ENCODE measurements at places on chromosomes 7 and 10.

DNA sequence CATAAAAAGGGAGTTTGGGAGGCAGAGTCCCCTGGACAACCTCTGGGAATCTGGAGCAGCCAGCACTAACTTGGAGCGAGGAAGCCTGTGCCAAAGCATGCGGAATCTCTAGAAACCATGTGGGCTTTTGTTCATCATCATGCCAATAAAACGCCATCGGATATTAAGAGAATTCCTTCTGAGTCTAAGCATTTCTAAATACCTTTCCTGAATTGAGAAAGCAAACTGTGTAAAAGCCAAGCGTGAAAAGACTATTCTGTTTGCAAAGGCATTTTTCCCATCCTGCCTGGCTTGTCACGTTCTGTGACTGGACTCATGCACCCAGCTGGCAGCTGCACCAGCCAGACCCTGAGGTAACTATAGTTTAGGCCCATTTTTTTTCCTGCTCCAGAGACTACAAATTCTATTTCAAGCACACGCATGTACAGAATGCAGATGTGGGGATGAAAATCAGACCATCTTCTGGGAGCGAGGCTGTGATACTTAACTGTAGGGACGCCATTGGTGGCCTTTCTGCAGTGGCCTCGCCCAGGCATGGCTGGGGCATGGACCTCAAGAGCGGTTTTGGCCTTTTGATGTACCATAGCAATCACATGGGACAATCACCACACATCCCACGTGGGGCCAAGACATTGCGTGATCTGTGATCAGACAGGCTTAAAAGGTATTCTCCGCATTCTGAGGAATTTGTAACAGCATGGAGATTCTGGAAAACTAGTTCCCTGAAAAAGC is 218.9 kb downstream of the KIAA1217 start:
- DNase-seq, result no peak

- no peak for DNase-seq
Observed at GRCh38 chr10:118101501-118101900, 54.8 kb upstream of the RAB11FIP2 start.

DNA sequence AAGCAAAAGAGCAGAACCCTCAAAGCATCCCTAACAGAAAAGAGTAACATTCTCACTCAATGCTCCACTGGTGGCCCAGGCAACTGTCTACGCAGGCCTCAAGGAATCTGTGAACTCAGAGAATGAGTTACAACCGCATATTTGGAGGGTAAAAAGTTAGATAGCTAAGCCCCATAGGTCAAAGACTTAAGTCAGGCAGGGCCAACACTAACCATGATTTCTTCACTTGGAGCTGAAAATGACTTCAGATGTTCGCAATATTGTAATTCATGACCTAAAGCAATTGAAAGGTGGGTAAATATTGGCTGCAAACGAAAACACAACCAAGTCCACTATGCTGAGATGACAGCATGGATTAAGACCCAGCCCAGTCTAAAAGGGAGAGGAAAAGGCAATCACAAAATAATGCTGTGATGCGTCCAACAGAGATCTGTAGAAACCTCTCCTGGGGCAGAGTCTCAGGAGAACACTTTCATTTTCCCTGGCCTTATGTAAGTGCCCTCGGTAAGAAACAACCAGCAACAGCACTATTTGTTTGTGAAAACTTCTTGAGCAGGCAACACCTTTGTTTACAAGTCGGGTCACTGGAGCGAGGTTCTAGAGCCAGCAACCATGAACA is 176.5 kb downstream of the TNS3 start:
- no peak for DNase-seq

DNA sequence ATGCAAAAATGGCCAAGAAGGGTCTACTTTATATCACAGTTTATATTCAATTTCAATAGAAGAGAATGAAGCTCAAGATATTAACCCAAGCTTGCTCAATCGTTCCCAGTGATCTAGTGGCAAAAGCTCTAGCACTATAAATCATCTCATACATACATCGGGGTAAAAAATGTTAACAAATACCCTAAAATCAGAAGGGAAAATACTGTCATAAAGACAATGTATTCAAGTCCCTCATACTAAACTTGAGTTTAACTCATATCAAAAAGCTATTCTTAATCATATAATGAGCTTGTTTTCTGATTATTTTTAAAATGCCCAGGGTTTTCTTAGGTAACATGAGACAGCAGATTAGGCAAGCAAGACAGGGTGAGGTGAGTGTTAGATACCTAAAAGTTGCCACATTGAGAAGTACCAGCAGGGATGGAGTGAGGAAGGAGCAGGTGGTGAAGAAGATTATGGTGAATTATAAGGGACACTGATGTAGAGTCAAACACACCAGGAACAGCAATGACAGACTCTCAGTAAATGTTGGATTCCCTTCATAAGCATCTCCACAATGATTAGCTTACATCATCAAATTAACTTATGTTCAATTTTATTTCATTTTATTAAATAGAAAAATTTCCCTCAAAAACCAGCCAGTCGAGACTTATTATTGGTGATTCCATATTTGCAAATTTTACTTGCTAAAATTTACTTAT is 46.2 kb downstream of the ELAPOR2 start:
- no peak for DNase-seq

DNA sequence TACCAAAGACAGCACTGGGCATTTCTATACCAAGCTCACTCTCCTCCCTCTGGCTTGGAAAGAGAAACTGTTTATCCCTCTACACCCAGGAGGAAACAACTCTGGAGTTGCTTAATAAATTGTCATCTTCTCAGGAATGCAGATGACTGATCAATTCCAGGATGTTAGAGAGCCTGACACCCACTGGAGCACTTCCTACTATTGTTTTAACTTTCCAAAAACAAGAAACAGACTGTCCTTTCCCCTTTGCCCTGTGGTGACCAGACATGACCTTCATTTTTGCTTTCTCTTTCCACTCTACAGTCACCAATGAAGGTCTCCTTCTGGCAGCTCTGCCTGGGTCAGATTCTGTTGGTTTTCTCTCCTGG is 19.6 kb downstream of the GIMAP4 start:
- DNase-seq, result no peak

- DNase-seq, result no peak
Observed at GRCh38 chr10:110617425-110618229, 26.5 kb upstream of the RBM20 start.

GRCh38 chr7:1647961-1648672 is 22.0 kb upstream of the ELFN1 start:
- DNase-seq, result no peak

DNA sequence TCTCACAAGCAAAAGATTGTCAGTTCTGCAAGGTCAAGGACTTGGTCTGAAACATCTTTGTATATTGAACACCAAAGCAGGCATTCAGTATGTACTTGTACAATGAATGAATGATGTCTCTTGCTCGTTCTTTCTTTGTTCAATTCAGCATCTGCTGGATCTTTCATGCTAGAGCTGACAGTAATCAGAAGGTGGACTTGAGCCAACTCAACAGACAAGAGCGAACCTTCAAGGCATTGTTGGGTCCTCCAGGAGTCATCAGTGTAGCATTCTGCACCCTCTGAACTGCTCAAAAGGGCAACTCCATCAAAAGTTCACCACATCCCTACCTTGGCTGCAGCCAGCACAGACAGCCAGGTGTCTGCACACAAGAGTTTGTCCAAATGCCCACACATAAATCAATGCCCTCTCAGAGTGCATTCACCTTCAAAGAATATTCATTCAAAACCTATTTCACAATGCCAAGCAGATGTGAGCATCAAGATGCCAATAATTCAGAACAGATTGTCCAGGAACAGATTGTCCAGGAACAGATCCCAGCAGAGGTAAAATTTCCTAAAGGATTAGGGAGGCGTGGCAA is 386.7 kb downstream of the CALN1 start:
- no peak for DNase-seq

- no peak for DNase-seq
Observed at GRCh38 chr7:36777855-36778254, 53.6 kb upstream of the AOAH start.

- DNase-seq, result no peak
Observed at GRCh38 chr7:28700790-28701203, 257.3 kb downstream of the TRIL start.

DNA sequence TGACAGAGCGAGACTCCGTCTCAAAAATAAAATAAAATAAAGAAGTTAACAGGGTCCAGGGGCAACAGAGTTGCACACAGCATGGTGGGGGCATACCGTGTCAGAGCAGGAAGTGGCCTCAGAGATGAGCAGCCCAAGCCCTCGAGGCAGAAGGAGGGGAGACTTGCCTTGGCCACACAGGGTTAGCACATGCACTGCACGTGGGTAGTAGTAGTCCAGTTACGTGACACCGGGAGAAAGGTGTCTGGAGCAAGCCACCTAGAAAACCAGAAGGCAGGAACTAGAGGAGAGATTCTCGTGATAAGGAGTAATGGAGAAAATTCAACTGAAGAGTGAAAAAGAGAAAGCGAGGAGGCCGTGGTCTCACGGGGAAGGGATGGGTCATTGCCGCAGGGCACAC is 9.8 kb upstream of the DENND2A start:
- no peak for DNase-seq

GRCh38 chr10:103595933-103596726 is 102.6 kb downstream of the NEURL1 start:
- DNase-seq, result no peak

DNA sequence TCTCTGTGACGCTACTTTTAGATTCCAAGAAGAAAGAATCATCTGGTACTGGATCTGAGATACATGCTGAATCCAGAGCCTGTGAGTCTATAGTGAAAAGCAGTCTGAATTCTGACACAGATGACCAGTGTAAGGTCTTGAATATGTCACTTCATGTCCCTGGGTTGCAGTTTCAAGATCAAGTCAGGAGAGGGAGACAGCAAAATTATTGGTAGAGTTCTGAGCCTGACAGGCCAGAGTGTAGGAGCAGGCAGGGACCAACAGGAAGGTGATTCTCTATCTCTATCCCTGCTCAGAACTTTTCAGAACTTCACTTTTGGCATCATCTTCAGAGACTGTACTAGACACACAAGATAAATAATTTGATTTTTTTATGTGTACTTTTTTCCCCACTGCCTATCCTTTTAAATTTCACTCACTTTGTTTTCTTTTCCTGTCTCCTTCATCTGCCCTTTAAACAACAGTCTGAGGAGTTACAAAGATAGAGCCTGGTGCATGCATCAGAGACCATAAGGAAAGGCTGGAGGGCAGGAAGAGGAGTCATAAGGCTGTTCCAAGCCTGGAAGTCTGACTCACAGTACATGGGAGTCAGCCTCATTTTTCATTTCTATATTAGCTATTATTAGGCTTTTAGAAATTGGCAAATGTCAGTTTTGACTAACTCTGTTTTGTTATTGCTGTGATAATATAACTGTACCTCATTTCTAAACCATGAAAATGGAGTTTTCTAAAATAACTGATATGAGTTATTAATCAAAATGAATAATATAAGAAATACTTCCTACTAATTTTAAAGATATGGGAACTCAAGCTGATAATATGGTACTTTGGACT is 120.2 kb upstream of the TMEM229A start:
- peak; percentile 56 for DNase-seq

DNA sequence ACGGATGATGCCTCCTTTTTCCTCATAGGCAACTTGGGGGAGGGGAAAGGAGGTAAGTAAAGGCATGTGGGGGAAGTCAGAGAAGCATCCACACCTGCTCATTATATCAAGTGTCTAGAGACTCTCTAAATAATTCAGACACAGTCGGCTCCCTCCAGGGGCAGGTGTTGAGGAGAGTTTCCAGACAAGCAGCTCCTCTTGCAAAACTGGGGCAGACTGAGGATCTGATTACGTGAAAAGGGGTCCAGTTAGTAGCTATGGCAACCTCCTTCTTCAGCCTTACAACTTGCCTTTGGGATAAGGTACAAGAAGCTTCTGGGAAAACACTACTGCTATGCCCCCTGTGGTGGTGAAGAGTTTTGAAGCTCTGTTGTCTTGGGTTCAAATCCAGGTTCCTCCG is 39.0 kb upstream of the SORBS1 start:
- no peak for DNase-seq
